Stimulated activated CD4-positive, alpha-beta T cell treated with anti-CD3 and anti-CD28 coated beads, Interleukin-15, amount 100 ng/mL, for 48 hours (primary cell): ENCODE measurements at places on chromosomes 16 and 17.

DNA sequence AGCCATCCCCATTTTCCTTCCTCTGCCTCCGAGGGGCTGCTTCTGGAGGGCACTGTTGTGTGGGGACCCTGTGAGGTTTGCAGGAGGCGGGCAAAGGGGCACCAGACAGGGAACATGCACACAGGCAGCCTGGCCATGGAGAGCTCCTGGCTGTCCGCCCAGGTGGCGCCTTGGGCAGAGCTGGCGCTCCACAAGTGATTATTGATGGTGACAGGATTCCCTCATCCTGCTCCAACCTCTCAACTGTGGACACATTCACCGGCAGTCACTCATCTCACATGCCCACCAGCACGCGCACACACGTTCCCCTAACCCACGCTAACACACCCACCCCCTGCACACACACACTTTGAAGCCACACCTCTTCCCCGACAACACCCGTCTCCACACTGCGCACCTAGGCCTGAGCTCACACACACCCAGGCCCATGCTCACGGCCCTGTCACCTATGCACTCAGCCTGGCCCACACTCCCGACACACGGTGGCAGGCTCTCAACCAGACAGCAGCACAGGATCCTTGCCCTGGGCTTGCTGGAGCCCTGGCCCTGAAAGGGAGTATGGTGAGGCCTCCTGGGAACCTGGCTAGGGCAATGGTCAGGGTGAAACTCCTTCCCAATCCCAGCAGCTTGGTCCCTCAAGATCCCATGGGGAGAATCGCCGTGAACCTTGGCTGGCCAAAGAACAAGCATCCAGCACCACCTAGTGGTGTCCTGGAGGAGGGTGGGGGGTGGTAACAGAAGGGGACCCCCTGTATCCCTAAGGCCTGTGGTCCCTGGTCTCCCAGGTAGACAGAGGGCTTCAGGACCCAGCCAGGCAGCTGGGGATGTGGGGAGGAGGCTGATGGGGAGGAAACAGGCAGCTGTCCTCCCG, 3.6 kb downstream of the PNMT start:
- no peak for DNase-seq

DNA sequence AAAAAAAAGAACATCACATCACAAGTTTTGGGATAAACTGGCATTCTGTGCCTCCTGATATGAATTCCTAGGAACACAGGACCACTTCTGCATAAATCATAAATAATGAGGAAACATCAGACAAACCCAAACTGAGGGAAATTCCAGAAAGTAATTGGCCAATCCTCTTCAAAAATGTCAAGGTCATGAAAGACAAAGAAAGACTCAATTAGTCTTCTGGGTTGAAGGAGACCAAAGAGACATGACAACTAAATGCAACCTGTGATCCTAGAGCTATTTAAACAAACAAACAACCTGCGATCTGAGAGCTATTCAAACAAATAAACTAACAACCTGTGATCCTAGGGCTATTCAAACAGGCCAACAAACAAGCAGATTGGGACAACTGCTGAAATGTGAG, 144.3 kb downstream of the VPS53 start:
- no peak for DNase-seq

- no peak for DNase-seq
Measured at GRCh38 chr17:44543905-44544523, 13.3 kb upstream of the FZD2 start.

GRCh38 chr17:49821916-49822315, 26.0 kb downstream of the TAC4 start:
- no peak for DNase-seq

DNA sequence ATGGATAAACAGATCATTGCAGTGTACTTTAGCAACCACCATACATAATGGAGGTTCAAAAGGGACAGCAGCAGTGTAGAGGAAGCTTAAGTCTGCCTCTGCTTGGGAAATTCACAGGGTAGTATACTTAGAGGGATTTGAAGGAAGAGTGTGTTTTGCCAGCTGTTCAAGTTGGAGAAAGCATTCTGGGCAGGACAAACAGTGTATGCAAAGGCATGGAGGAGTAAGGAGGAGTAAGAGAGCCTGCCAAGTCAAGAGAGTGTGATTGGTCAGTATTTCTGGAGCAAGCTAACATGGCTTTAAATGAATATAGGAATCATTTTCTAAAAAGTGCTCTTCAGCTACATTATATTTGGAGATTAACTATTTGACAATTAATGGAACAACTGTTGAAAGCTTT, 22.9 kb upstream of the PHAF1 start:
- no peak for DNase-seq

GRCh38 chr16:84308120-84308519, 13.4 kb downstream of the WFDC1 start:
- no peak for DNase-seq

- DNase-seq, result no peak
Measured at GRCh38 chr17:35709874-35710273, 21.6 kb upstream of the RASL10B start.

GRCh38 chr16:48180868-48181480, 25.2 kb upstream of the ABCC12 start:
- no peak for DNase-seq

- no peak for DNase-seq
Measured at GRCh38 chr17:62741290-62741689, 66.8 kb downstream of the MARCHF10 start.

- DNase-seq, result peak; percentile 24
Measured at GRCh38 chr17:32659419-32659842, 172.6 kb downstream of the CDK5R1 start.

- peak; percentile 56 for DNase-seq
Measured at GRCh38 chr17:3754458-3755334, 31.0 kb downstream of the HASPIN start.

DNA sequence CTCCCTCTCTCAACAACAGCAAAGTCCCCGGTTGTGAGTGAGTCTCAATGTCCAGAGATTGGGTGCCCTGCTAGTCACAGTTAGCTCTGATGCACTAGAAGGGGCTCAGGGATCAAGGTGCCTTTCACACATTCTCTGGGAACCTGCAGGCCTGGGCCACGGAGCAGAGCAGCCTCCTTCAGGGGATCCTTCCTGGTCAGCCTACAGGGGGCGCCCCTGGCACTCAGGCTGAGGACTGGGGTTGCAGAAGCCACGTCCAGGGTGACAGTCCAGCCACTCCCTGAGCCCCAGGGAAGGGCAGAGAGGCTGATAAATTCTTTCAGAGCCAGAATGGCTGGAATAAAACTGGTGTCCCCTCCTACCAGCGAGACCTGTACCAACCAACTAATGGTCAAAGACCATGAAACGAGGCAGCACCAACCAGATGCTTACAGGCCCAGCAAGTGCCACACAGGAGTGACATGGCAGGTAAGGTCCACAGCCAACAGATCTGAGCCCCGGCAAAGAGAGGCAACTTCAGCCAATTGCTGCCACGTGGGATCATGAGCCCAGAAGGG, 43.5 kb downstream of the ST3GAL2 start:
- peak; percentile 65 for DNase-seq

DNA sequence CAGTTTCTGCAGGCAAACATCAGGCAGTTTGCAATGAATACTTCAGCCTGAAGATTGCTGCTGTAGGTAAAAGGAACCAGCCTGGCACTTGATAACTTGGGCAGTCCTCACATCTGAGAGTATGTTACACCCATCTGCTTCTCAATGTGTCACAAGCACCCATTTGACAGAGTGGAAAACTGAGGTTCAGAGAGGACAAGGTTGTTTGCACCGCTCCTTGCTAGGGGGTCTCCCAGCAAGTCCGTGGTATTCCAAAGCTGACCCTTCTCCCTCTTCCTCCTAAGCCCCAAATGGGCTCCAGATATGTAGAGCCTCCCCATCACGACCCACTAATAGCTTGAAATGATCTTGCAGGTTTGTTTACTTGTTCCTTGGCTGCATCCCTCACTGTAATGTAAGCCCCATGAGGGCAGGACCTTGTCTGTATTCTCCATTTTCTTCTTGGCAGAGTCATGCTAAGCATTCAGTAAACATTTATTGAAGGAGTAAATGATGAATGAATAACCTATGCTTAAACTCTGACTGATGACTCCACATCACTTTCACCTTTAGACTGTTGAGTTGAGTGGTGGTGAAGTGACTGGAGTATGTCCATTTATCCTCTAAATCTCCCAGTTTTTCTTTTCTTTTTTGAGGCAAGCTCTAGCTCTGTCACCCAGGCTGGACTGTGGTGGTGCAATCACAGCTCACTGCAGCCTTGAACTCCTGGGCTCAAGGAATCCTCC, 26.4 kb downstream of the HNF1B start:
- no peak for DNase-seq

DNA sequence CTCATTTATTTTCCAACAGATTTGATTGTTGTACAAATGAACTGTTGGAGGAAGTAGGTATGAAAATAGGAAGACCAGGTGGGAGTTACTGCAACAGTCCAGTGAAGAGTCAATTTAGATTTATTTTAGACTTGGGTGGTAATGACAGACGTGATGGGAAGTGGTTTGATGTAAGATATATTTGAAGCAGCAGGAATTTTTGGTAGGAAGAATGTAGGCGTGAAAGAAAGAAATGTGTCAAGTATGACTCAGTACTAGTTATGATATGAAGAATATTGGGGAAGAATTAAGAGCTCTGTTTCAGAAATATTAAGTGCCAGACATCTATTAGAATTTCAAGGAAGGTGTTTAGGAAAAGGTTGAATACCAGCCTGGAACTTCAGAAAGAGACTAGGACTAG, 247.9 kb upstream of the AXIN2 start:
- no peak for DNase-seq

GRCh38 chr17:58285422-58285810, 4.7 kb upstream of the MPO start:
- no peak for DNase-seq

GRCh38 chr16:15466886-15467781, 32.7 kb downstream of the BMERB1 start:
- no peak for DNase-seq

GRCh38 chr17:77482375-77483127, 341.8 kb downstream of the SEC14L1 start:
- no peak for DNase-seq

DNA sequence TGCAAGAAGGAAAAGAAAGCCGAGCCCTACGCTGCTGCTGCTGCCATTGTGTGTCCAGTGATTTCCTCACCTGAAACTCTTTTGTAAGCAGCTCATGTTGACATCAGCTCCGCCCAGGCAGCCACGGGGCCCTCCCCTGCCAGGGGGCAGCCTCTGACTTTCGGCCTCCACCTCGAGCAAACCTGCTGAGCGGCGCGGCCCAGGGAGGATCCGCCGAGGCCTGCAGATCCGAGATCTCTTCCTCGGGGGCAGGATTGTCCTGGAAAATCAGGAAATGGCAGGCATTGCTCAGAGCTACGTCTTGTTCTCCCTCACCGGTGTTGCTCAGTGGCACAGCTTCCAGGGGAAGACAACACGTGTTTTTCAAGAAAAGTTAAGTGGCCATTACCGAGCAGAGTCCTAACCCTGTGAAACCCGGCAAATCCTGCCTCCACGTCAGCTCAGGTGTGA, 35.6 kb upstream of the ZNF750 start:
- no peak for DNase-seq

GRCh38 chr16:70589998-70590471, 56.3 kb upstream of the IL34 start:
- no peak for DNase-seq

- DNase-seq, result no peak
Measured at GRCh38 chr16:21277045-21277926, 804 bp downstream of the CRYM start.

GRCh38 chr16:28009586-28010373, 53.7 kb downstream of the GSG1L start:
- no peak for DNase-seq

DNA sequence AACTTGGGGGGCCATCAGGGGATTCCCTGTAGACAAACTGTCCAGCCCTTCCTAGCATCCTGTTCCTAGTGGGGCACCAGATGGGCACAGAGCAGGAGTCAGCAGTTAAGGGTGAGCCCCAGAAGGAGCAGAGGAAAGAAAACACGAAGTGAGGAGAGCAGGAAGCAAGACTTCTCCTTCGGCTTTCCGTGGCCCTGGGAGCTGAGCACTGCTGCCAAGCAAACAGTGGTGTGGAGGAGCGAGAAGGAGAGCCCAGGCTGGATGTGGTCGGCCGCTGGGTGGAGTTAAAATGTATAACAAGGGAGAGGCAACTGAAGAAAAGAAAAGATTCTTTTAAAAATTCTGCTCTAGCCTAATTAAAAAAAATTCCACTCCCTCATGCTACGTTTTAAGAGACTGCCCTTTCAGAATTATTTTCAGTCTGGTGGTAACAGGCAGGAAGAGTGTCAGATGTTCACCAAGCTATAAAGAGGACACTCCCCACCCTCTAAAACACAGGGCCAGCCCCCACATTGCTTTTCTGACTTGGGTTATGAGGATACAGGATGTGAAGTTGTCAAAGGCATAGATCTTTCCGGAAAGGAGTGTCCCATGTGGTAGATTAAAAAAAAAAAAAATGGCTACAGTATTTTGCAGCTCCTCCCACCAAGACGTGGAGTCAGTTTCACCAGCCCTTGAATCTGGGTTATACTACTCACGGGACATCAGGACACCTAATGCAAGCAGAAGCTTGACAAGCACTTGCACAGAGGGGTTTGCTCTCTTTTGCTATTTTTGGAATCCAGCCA, 74.9 kb upstream of the ZFHX3 start:
- DNase-seq, result no peak

DNA sequence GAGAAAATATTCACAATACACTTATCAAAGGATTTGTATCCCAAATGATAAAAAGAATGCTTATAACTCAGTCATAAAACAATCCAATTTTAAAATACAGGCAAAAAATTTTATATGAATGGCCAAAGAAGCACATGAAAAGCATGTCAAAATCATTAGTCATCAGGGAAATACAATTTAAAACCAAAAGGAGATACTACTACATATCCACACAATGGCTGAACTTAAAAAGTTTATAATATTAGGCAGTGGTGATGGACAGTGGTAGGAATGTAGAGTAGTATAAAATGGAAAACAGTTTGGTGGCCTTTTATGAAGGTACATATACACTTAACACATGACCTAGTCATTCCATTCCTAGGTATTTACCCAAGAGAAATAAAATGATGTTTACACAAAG, 12.2 kb downstream of the CMC2 start:
- DNase-seq, result no peak

- no peak for DNase-seq
Measured at GRCh38 chr17:47244697-47245096, 8.9 kb upstream of the ITGB3 start.

DNA sequence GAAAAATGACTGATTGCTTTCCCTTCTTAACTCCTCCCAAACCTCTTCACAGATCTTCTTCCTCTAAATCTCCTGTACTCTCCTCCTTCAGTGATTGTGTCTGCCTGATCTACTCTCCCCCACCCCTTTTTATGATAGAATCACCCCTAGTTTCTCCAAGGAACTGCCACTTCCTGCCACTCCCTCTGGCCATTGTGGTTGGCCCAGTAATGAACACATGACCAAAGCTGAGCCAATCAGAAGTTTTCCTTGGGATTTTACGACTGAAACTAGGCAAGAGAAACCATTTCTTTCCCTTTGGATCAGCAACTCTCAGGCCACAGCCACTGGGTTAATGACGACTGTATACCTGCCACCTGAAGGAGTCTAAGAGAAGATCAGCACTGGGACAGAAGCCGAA, 15.9 kb downstream of the IRX3 start:
- DNase-seq, result no peak

DNA sequence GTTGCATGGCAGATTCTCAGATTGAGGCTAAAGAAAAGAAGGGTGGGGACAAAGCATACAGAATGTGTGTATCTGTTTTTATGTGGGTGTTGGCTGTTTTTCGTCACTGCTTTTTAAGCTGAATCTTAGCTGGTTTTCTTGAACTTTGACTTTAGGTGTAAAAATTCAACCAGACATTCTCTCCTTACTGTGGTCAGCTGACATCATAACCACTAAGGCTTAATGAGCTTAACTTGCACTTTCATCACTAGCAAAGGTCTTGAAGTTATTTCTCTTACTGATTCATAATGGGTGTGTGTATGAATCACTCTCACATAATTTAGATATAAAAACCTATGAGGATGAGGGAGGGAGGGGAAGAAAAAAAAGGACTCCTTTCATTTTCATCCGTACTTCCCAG, 4.0 kb upstream of the CDC6 start:
- no peak for DNase-seq
